NCI-H510A (cell line): ENCODE measurements at places on chromosomes 3 and 15.

DNA sequence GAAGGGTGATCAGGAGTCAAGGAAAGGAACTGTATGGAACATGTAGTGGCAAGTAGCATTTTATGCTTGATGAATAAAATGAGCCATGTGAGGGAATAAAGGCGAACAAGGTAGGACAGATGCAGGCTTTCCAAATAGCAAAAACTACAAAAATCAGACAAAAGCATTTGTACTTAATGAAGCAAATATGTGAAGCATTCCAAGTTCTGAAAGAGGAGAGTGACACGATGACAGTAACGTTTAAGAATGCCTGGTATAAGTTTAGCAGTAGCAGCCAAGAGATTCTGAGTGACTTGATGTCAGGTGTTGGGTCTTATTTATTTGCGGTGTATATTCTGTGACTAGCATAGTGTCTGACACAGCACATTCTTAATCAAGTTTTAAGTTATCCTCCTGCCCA lies 408.2 kb upstream of the RASGRP1 start:
- no peak for DNase-seq

- no peak for DNase-seq
Observed at GRCh38 chr15:35013370-35013769, 25.3 kb upstream of the ZNF770 start.

- DNase-seq: no peak
Observed at GRCh38 chr15:74156678-74157411, 16.7 kb upstream of the ISLR start.

GRCh38 chr3:57252404-57252803 lies 24.9 kb downstream of the APPL1 start:
- DNase-seq: no peak

DNA sequence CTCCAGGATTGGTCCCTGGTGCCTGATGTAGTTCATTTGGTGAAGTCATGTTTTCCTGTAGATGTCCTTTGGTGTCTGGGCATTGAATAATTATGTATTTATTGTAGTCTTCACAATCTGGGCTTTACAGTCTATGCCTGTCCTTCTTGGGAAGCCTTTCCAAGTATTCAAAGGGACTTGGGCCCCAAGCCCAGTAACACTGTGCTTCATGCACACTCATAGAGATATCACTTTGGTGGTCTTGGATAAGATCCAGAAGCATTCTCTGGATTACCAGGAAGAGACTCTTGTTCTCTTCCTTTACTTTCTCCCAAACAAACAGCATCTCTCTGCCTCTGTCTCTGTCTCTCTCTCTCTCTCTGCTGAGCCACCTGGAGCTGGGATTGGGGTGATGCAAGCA lies 281.1 kb upstream of the GOLGA6L4 start:
- no peak for DNase-seq

DNA sequence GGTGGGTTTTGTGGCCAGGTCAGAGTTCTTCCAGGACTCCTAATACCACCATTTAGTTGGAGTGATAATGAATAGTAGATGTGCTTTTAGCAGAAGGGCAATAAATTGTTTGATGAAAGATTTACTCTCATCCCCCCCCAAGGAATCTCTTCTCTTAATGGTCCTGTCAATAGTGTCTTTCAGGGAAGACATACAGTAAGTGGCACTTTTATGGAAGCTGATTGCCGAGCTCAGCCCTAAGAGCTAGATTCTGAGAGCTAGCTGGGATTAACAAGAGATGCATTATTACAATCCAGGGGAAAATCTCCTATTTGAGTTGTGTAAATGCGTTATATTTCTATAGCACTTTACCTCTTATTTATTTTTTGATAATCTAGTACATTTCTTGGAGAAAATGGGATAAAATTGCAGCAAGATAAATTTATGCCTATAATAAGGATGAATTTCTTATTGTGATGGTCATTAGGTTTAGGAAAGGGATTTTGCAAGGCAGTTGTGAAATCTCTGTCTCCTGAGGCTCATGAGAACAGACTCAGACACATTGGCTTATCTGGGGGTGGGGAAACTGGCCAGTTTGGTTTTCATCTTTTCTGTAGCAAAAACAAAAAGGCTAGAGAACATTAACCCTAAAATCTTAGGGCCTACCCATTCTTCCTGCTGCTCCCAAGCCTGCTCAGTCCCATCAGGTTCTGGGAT lies 41.6 kb upstream of the CLSTN2 start:
- DNase-seq: no peak

- no peak for DNase-seq
Observed at GRCh38 chr3:37703626-37704025, 158.1 kb upstream of the CTDSPL start.

- no peak for DNase-seq
Observed at GRCh38 chr3:2568929-2569328, 470.3 kb downstream of the CNTN4 start.

- DNase-seq: no peak
Observed at GRCh38 chr15:92074646-92075045, 221.1 kb downstream of the SLCO3A1 start.

DNA sequence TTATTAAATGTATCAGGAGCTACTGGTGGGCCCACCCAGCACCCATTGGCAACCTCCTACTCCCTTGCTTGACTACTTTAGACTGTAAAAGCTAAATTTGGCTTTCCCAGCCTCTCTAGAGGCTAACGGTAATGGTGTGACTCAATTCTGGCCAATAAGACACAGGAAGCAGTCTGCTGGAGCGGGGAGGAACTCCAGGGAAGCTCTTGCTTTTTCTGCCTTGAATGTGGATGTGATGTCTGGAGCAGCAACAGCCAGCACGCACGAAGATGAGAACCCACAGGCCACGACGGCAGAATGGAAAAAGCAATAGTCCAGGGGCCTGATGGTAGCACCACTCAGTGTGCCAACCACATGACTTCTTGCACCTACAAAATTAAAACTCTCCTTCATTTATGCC lies 39.9 kb downstream of the RAB6B start:
- DNase-seq: no peak
